ENCODE measurements at places on chromosomes 4 and X.

GRCh38 chr4:75895744-75896314 is 6.4 kb downstream of the PPEF2 start:
- DNase-seq, result no peak

DNA sequence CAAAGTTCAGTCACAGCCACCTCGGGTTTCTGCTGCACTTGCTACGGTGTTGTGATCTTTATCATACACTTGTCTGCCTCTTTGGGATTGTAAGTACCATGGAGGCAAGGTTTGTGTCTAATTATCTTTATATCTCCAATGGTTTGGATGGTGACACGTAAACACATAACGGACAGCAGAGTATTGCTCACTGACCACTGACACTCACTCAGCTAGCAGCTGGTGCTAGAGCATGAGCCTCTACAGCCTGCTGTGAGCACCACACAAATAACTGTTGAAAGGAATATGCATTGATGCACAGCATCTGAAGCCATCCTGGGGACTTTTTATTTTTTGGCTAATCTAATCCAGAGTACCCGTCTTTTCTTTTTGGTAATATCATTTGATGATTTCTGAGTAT is 156.0 kb downstream of the DCLK2 start:
- no peak for DNase-seq

- no peak for DNase-seq
Measured at GRCh38 chr4:80255329-80256095, 11.0 kb upstream of the FGF5 start.

DNA sequence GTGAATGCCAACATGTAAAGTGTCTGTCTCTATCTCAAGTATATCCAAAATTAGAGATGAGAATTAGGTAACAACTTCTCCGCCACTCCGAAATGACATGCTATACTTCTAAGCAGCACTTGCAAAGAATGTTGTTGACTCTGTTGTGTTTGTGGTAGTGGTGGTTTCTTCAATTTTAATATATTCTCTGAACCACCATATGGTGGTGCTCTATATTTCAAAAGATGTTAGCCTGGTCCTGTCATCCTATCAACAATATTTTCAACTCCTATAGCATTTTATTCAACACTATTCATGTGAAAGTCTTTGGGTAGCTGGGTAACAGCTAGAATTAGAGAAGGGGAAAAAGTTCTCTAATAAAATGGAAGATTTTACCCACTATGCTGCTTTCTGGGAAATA is 1622.8 kb upstream of the IGFBP7 start:
- no peak for DNase-seq

DNA sequence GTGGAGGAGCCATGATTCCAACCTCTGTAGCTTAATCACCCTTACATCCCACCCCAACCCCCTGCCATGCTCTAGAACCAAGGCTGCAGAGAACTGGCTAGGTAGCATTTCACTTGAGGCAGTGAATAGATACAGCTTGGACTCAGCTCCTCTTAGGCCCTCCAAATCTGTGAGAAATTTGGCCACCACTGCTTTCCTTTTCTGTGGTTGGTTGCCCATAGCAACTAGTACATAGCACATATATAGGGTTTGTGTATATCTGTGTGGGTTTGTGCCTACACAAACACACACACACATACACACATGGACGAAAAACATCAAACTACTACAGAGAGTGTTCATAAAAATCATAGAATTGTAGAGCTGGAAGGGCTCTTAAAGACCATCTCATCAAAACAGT is 52.0 kb upstream of the CCDC160 start:
- no peak for DNase-seq

DNA sequence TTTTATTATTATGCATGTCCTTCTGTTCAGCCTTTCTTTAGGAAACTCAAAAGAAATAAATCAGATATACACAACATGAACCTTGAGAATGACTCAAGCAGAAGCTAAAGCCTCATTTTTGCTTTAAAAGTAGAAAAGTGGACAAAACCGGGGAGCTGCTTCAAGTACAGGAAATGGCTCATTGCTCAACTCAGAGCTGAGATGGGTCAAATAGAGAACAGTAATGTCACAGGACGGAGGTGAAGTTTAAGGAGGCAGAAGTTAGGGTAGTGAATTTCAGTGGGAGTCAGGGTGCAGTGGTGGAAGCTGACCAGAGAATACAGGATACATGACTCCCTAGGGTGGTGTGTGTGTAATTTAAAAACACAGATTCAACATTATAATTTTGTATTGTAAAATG is 22.2 kb downstream of the PHKA2 start:
- no peak for DNase-seq

- no peak for DNase-seq
Measured at GRCh38 chr4:80007745-80008149, 65.3 kb downstream of the ANTXR2 start.

- DNase-seq, result no peak
Measured at GRCh38 chr4:61427099-61427817, 227.1 kb downstream of the ADGRL3 start.

- no peak for DNase-seq
Measured at GRCh38 chr4:174023641-174024040, 259.8 kb downstream of the FBXO8 start.

DNA sequence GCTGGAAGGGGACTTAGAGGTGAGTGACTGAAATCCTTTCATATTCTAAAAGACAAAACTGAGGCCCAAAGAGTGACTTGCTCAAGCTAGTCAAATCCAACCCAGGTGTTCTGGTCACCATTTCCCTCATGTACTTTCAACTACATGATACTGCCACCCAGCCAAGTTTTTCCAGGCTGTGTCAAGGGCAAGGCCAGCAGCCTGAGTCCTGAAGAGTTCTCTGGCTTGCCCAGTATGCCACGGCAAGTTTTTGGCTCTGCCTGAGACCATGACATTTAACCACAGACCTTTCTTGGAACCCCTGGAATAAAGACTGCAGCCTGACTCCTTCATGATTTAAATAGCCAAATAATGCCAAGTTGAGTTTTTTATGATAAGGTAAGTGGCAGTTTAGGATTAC is 10.7 kb upstream of the TMEM164 start:
- no peak for DNase-seq

GRCh38 chr4:77817304-77818072 is 1.7 kb downstream of the CNOT6L start:
- DNase-seq, result no peak

- no peak for DNase-seq
Measured at GRCh38 chrX:154399527-154400368, 1.6 kb downstream of the RPL10 start.

DNA sequence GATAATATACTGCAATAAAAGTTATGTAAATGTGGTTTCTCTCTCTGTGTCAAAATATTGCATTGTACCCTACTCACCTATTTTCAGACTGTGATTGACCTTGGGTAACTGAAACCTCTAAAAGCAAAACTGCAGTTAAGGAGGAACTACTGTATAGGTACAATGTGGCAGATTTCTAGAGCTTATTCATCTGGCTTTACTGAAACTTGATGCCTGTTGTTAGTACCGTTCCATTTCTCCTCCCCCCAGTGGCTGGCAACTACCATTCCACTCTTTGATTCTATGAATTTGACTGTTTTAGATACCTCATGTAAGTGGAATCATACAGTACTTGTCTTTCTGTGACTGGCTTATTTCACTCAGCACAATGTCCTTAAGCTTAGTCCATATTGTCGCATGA is 61.9 kb downstream of the HOPX start:
- DNase-seq, result no peak

DNA sequence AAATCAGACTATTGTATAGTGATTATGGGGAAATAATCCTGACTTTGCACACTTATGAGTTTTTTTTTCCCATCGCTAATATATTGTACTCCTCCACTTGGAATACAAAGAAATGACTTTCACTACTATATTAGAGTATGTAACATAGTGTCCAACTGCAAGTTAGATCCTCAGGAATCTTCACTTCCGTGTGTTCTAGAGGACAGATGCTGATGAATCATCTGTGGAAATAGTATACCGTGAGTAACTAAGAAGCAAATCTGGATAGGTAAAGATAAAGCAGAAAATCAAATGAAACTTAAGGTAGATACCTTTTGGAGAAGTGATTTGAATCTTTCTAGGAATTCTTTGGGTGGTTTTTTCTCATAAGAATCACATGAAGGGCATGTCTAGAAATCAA is 8.3 kb downstream of the IL21 start:
- no peak for DNase-seq

DNA sequence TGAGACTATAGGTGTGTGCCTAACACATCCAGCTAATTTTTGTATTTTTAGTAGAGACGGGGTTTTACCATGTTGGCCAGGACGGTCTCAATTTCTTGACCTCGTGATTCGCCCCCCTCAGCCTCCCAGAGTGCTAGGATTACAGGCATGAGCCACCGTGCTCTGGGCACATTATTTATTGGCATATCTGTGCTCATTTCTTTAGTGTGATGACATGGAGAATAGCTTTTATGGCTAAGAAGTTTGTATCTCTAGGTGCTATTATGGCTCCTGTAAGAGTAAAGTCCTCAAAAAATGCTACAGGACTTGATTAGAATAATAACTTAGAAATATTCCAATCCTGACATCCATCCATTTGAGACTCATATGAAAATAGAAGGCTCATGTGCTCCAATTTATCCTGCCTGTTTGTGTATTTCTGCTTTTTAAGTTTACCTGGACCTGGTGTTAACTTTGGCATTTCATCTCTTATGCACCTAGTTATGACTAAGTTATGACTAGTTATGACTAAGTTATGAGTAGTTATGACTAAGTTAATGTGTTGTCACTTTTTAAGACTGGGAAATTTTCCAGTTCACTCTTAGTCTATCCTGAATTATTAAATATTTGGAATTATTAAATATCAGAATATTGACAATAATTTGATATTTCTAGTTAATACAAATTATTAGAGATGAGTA is 36.4 kb upstream of the UNC5C start:
- no peak for DNase-seq

- DNase-seq, result no peak
Measured at GRCh38 chr4:88091378-88091777, 67.1 kb downstream of the ABCG2 start.

DNA sequence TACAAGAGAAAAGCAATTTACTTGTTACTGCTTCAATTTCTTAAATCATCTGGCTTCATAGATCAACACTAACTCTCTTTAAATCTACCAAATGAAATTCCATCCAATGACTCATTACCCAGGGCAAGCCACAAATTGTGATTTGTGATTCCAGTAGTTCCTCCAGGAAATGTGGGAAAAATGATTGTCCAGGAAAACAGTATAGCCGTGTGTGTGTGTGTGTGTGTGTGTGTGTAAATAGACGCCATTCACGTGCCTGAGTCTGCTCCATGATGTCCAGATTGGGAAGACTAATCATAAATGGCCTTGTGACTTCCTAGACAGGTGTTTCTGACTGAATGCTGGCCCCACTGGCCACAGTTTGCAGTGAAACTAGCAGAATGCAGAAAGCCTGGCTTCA is 121.3 kb downstream of the HS6ST2 start:
- DNase-seq, result no peak

DNA sequence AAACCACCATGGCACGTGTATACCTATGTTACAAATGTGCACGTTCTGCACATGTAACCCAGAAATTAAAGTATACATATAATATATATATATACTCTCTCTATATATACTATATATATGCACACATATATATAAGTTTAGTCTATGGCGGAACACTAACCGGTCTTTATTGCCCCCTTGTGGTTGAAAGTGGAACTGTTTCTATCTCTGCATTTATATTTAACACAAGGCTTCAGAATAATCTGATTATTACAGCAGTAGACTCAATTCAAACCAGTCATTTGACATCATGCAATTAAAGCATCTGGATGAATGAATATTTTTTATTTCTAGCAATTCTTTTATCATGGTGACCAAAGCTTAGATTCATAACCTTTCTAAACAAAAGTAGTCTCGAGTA is 14.6 kb downstream of the RAB9B start:
- no peak for DNase-seq

- DNase-seq, result no peak
Measured at GRCh38 chr4:26099967-26100366, 185.9 kb downstream of the SMIM20 start.

DNA sequence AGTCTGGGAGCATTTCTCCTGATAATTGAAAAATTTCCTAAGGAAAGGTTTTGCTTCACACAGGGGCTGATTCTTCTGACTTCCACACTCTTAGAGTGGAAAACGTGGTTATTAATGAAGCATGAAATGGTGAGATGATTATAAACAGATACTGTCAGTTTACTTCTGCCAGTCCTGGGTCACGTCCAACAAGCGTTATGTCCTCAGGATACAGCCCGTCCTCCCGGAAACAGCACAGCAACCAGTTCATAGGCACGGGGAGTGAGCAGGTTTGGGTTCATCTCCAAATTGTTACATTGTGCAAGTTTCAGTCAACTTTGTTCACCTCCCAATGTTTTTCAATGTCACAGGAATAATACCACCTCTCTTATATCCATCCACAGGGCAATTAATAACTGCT is 98.8 kb downstream of the NPNT start:
- DNase-seq, result no peak

- no peak for DNase-seq
Measured at GRCh38 chr4:5890063-5890727, 2.7 kb downstream of the CRMP1 start.

- no peak for DNase-seq
Measured at GRCh38 chr4:149203256-149204001, 612.2 kb downstream of the IQCM start.

DNA sequence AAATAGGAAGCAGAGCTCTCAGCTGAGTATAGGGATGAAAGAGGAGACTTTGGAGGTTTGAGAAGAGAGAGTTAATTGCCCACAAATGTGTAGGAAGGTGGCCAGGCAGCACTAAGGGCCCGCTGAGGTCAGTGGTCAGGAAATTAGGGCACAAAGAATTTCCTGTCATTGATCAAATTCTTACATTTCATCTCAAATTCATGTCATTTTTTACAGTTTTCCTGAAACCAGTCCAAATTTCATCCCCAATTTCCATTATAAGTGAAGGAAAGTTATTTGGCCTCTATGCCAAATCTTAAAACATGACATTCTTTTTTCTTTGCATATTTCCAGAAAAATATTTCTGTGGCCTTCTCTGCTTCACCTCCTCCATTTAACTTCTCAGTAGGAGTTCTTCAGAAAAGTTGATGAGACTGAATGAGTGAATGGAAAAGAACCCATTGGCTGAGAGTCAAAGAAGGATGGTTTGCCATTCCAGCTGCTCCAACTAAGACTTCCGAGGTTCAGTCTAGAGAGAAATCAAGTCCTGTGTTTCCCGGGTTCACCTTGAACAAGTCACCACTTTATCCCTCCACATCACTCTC is 68.7 kb upstream of the SPRY1 start:
- DNase-seq, result no peak
